ENCODE measurements at places on chromosomes 12 and 14.
A peak's percentile ranks its signal among the peaks of the same experiment; 100 is the strongest.

GRCh38 chr14:73909681-73910080 lies 23.0 kb downstream of the ZNF410 start:
- DNase-seq = no peak

GRCh38 chr12:101051901-101052550 lies 158.0 kb downstream of the SLC5A8 start:
- no peak for DNase-seq

DNA sequence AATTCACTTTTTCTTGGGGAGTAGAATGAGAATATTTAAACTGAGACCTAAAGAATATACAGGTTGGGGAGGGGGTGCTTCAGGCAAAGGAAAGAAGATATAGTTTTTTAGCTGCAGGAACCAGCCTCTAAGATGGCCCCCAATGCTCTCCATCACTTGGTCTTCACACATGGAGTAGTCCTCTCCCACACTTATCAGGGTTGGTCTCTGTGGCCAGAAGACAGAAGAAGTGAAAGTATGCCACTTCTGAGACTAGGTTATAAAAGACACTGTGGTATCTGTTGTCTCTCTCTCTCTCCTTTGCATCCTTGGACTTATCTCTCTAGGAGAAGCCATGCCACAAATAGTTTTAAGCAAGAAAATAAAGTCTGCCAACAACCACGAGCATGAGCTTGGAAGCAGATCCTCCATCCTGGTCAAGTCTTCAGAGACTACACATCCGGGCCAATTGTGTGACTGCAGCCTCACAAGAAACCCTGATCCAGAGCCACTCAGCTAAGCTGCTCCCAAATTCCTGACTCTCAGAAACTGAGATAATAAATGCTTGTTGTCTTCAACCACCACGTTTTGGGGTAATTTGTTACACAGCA lies 18.0 kb downstream of the PUS7L start:
- DNase-seq = no peak

- no peak for DNase-seq
Observed at GRCh38 chr12:72610854-72611358, 338.7 kb downstream of the TRHDE start.

DNA sequence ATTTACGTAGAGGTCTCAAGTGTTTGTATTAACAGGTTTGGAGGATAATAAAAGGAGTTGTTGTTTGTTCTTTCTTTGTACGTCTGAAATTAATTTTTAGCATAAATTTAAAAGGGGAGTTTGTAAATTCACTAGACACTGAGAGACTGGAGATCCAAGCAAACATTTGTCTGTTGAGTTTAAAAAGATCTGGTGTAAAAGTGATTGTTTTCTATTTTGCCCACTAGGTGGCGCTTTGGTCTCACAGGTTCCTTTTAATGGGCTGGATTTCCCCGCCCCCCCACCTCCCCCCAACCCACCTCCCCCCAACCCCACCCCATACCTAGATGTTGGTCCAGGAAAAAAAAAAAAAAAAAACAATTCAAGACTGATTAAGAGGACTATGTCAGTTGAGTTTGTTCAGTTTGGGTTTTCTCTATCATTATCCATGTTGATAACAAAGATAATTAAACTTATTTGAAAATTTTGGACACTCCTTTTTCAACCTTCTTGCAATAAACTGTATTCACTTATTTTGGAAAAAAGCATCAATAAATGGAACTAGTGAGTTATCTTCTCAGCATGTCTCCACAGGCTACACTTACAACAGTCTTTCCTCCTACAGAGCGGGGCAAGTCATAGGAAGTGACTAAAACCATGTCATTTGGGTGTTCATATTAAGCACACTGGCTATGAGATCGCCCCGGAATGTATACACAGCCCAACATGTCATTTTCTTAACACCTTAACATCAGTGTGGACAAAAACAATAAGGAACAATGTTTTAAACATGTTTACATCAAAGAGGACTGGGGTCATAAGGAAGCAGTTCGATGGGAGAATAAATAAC lies 841.1 kb downstream of the NRXN3 start:
- no peak for DNase-seq

DNA sequence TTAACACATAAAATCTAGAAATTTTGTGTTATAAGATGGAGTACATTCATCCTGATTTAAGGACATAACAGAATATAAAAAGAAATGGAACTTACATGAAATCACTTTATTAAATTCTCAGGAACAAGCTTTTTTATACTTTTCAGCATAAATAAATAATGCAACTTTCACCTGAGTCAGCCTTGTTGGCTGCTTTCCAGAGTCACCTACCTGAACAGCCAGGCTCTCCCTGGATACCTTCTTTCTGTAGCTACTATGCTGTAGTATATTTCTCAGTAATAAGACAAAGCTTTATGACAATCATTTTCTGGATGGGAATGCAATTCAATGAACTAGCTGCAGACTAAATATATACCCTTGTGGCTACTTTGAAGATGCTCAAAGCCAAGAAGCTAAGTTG lies 111.9 kb downstream of the NTS start:
- no peak for DNase-seq

- DNase-seq = no peak
Observed at GRCh38 chr14:39034481-39035296, 68.3 kb downstream of the SEC23A start.

- no peak for DNase-seq
Observed at GRCh38 chr12:3150308-3150670, 73.1 kb downstream of the TSPAN9 start.

- no peak for DNase-seq
Observed at GRCh38 chr12:23686095-23686494, 263.4 kb downstream of the SOX5 start.

DNA sequence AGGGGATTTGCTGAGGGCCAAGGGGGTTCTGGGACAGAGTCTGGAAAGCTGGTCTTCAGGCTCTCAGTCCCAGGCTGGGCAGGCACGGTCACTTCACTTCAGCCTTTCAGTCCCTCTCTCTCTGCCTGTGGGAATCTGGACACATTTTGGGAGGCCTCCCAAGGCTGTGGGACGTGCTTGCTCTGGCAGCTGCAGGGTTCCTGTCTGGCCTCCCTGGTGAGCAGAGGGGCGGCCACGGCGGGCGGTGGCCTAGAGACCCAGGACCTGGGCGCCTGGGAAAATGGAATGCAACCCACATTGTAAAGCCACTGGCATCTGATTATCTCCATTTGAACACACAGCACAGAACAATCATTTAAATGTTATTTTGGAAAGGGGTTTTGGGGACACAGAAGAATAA lies 10.1 kb upstream of the ALDH2 start:
- no peak for DNase-seq

DNA sequence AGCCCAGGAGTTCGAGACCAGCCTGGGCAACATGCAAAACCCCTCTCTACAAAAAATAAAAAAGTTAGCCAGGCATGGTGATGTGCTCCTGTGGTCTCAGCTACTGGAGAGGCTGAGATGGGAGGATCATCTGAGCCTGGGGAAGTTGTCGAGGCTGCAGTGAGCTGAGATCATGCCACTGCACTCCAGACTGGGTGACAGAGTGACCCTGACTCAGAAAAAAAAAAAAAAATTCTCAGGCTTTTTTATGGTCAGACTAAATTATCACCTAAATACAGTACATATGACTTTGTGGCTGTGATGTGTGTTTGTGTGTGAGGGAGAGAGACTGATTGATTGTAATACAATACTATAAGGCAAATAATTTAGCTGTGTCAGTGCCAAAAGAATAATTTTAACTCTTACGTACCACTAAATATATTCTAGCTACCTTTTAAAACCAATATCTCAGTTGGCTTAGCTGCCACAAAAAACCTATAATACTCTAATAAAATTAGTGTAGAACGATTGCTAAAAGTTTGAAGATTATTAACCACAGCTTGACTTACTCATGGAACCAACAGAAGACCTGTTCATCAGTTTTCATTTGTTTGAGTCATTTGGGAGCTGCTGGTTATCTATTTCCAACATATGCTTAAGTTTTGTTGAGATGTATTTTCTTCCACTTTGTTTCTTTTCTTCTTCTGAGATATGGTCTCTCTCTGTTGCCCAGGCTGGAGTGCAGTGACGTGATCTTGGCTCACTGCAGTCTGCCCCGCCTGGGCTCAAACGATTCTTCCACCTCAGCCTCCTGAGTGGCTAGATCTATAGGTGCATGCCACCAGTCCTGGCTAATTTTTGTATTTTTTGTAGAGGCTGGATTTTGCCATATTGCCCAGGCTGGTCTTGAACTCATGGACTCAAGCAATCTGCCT lies 58.0 kb downstream of the DIP2B start:
- DNase-seq = no peak

DNA sequence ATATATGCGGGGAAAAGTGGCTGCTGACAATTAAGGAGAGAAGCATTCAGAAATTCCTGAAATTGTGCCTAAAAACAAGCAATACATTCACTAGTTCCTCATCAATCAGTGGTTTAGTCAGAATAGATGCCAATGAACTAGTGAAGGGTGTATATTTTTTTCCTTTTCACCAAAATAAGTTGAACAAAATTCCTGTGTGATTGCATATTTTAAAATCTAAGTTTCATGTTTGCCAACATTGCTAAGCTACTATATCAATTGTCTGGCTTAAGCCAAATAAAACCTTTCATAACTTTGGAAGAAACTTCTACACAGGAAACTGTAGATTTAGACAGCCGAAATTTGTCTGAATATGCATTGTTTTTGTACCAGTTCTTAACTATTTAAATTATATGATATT lies 8.7 kb downstream of the PRKD1 start:
- no peak for DNase-seq

- DNase-seq = no peak
Observed at GRCh38 chr12:57491393-57492280, 3.8 kb downstream of the MARS1 start.

DNA sequence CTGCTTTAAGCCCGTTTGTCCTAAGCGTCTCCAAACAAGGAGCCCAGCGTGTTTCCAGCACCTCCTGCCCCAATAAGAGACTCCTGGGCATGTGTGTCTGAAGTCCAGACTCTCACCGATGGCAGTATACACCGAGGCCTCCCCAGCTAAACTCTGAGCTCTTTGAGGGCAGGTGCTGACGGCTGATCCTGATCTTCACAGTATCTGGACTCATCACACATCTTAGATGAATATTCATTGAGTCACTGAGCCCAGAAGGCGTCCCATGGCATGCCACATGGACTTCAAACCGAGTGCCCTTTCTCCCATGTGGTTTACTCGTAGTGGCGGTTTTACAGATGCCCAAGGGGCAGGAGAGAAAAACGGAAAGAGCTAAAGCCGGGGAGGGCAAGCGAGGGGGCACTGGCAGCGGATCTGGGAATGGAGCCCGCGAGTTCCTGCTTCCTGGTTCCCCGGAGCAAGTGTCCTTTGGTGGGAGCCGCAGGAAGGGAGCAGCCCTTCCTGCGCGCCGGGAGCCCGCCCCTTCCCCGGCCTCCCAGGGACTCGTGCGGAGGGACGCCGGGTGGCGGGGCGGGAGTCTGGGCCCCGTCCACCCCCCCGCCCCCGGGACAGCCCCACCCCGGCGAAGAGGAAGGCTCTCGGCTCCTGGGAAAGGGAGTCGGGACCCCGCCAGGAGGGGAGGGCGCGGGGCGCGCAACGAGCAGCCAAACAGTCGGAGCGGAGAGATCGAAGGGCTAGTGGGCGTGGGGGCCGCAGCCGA lies 585 bp upstream of the TEAD4 start:
- DNase-seq = peak; percentile 68

DNA sequence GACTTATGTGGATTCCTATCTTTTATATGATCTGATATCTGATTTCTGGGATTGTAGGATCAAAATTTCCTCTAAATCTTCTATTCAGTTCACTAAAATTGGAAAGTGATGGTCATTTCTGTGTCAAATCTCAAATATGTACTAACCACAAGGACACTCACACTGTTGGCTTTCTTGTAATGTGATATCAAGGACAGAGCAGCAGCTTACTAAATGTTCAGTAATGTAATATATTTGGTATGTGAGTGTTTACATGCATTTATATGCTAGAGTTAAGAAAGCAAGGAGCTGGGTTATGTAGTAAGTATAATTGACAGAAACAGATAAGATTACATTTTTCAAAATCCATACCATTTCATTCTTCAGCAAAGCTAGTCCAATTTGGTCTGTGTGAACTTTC lies 16.5 kb downstream of the PUS7L start:
- DNase-seq = no peak

GRCh38 chr14:98174041-98174440 lies 1098.0 kb downstream of the BCL11B start:
- no peak for DNase-seq

DNA sequence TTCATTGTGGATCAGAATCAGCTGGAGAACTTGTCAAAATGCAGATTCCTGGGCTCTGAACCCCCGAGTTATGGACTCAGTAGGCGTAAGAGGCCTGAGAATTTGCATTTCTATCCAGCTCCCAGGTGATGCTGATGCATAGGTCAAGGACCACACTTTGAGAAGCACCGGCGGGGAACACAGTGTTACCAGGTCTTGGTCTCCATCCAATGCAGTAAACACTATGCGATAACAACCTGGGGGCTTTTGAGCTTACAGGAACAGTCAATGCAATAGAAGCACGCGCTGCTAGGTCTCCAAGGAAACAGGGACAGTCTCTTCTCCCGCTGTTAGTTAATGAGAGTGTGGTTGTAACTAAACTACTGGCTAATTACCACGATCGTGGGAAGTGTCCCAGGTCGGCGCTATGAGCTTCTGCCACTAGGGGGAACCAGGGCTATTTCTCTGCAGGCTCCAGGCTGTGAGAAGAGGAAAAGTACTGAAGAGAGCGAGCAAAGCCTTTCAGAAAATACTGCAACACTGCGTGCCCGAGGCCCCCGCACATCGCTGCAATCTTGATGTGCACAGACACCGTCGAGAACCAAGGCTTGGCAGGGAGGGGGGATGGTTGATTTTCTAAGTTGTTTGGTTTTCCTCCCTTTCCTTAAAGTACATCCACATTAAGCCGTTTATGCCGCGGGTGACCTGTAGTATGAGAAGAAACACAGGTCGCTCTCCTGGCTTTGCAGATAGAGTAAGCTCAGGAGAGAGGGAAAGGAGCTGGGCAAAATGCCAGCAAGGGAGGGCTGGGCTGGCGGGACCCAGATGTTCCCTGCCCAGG lies 52.0 kb upstream of the KCNA1 start:
- DNase-seq = peak; percentile 81

DNA sequence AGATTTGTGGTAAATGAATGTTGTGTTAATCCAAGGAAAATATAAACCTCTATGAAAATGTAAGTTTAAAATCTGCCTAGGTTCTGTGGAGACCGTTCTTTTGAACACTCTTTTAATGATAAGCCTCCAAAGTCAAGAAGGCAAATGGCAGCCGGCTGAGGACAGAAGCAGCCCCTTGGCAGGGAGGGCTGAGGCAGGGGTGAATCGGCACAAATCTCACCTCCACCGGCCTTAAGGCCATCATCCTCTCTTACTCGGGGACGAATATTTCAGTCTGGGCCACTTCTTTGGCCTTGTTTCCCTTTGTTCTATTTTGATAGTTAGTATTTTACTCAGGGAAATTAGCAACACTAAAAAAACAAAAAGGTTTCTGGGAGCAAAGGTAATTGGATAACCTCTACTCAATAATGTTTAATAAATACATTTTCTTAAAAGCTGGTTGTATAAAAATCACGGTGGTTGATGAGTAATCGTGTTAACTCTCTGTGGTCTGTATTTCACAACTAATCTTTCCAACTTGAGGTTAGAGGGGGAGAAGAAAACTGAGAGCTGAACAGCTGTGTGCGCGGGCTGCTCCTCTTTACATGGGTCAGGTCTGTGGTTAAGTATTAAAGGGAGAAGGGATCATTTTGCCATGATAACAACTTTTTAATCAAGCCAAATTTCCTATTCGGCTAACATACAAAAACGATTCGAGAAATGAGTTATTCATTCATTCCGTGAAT lies 18.6 kb downstream of the LGMN start:
- DNase-seq = no peak
